ENCODE measurements at places on chromosomes 2 and 18.

GRCh38 chr2:222844323-222844722 lies 16.5 kb upstream of the ACSL3 start:
- no peak for DNase-seq

DNA sequence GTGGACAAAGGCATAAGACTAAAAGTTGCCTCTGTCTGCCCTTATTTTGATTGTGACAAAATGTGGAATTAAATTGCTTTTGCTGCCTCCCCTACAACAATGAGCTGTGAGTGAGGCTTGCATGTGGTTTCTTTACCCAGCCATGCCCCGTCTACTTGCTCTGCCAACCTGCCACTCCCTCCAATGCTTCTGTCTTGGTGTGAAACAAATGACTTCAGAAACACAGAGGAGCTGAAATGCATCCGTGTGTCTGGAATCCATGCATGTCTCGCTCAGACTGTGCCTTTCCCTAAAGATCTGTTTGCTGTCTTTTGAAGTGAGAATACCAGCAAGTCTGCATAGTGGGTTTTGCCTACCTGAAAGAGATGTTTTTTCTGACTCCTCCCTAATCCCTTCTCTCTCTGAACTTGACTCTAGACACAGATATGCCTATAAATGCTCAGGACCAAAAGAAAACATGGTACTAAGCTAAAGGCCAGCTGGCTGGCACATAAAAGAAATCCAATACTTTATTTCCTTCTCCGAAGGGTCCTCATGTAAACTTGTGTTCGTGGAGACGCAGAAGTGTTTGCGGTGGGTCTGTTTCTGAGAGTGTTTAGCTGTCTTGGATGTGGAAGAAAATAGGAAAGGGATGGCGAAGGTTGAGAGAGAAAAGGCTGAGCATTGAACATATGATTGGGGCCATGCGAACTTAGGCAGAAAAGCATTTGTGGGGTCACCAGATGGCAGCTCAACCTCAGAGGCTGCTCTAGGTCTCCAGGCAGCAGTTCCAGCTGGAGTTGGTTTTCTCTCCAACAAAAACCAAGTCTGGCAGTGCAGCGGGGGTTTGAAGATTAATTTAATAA lies 120.5 kb downstream of the CCBE1 start:
- no peak for DNase-seq

- DNase-seq: no peak
Observed at GRCh38 chr2:95314598-95314963, 17.4 kb downstream of the KCNIP3 start.

GRCh38 chr18:58635891-58636290 lies 7.0 kb upstream of the ALPK2 start:
- no peak for DNase-seq

GRCh38 chr2:84832772-84833461 lies 48.0 kb downstream of the TRABD2A start:
- DNase-seq: no peak

GRCh38 chr18:28125051-28125450 lies 51.9 kb downstream of the CDH2 start:
- no peak for DNase-seq

DNA sequence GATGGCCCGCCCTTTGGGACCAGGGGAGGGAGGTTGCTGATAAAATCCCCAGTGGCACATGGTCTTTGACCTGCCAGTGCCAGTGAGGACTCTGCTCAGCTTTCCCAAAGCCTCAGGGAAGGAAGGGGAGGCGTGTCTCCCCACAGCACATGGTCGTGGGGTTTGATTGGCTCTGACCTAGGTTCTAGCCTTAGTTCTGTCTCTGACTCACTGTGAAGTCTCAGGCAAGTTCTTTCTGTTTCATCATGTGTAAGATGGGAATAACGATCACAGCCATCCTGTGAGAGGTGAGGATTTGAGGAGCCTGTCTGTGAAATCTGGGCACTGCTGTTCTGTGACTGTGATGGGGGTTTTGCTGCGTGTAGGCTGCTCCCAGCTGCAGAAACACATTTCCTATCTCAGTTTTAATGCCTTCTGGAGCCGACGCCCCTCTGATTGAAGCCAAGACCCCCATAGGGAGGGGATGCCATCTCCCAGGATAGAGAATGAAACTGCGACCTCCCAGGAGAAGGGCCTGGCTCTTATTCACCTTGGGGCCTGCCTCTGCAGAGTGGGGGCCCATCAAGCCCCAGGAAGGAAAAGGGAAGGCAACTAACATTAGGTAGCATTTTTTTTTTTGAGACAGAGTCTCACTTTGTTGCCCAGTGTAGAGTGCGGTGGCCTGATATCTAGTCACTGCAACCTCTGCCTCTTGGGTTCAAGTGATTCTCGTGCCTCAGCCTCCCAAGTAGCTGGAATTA lies 84.0 kb downstream of the DDX1 start:
- no peak for DNase-seq

DNA sequence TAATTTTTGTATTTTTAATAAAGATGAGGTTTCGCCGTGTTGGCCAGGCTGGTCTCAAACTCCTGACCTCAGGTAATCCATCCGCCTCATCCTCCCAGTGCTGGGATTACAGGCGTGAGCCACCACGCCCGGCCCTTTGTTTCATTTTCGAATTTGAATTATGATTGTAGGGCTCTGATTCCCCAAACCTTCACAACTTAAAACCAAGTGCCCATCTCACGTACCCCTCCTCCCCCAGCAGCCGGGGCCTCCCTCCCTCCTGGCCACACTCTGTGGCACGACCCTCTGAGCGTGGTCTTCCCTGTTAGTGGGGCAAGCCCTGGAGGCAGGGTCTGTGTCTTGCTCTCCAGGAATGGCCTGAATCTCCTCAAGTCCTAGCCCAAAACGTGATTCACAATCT lies 166.5 kb downstream of the ASB1 start:
- DNase-seq: no peak

- no peak for DNase-seq
Observed at GRCh38 chr2:191049728-191050639, 36.0 kb upstream of the STAT1 start.

DNA sequence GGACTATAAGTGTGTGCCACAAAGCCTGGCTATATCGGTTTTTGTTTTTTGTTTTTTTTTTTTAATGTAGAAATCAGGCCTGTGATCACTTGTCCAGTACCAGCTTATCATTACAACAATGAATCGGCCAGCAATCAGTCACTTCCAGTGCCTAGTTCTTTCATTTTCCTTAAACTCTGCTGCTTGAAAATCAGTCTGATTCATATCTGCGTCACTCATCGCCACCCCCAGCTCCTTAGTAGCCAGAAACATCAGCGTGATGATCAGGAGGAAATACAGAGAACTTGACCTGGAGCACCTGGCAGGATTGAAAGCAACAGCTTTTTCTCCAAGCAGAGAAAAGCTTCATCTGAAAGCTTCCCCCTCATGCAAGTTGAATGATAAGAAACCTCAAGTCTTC lies 75.4 kb downstream of the SPTBN1 start:
- DNase-seq: no peak

- no peak for DNase-seq
Observed at GRCh38 chr2:111659361-111660333, 224.3 kb downstream of the ANAPC1 start.

DNA sequence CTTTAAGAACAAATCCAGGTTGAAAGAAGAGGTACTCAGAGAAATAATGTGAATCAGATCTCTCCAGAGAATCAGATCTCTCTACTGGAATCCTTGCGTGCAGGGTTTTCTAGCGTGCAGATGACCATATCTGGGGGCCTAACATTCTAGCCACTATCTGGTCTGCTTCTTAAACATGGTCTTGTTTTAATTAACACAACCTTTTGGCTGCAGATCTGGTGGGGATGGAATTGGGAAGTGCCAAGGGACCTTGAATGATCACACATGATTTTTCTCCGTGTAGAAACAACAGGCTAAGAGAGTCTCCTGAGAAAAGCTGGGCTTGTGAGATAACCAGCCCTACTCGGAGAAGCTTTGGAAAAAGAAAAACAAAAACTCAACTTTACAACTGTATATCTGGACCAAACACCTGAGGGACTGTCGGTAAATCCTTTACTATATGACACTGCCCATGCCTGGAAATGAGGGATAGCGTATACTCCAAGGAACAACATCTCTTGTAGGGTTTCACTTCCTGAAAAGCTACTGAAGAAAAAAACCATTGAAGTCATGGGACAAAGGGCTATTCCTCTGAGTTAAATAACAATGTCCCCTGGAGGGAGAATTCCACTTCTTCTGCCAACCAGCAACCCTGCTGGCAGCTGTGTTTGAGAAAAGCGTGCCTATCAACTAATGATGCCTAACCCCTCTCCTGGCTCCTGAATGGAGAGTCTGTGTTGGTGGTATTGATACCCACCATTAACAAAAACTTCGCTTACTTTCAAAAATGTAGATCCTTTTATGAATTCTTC lies 171.0 kb upstream of the REV1 start:
- DNase-seq: no peak

GRCh38 chr2:28101892-28102291 lies 211.4 kb downstream of the BABAM2 start:
- no peak for DNase-seq
